ENCODE measurements at places on chromosomes 7 and 10.

DNA sequence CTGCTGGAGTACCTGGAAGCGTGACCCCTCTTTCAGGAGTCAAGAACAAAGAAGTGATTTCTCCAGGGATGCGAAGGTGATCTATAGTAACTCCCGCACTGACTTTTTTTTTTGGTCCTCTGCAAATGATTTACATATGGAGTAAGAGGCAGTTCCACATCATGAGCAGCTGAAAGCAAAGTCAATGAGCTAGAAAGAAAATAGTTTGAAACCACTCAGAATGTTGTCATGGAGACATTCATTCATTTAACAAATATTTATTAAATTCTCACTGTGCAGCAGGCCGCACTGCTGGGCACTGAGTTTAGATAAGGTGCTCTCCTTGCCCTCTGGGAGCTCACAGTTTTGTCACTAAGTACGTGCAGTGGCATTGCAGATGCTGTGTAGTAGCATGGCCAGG lies 206.7 kb downstream of the CAMK1D start:
- DNase-seq, result no peak

DNA sequence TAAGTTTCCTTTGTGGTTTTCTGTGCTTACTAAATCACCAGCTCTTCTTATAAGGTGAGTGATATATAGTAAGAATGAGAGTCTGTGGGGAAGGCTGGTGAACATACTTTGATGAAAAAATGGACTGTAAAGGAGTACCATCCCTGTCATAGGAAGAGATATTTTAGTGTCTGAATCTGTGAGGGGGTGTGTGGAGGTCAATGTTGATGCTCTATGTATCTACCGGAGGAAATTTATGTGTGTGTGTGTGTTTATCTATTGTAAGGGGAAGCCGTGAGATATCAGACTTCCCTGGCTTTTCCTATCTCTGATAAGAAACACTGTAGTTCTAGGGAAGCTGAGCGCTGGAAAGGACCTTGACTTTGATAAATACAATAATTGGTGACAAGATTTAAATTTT lies 179.0 kb downstream of the PCDH15 start:
- DNase-seq, result no peak

GRCh38 chr7:17153536-17153935 lies 144.9 kb upstream of the AHR start:
- DNase-seq, result peak; percentile 17

DNA sequence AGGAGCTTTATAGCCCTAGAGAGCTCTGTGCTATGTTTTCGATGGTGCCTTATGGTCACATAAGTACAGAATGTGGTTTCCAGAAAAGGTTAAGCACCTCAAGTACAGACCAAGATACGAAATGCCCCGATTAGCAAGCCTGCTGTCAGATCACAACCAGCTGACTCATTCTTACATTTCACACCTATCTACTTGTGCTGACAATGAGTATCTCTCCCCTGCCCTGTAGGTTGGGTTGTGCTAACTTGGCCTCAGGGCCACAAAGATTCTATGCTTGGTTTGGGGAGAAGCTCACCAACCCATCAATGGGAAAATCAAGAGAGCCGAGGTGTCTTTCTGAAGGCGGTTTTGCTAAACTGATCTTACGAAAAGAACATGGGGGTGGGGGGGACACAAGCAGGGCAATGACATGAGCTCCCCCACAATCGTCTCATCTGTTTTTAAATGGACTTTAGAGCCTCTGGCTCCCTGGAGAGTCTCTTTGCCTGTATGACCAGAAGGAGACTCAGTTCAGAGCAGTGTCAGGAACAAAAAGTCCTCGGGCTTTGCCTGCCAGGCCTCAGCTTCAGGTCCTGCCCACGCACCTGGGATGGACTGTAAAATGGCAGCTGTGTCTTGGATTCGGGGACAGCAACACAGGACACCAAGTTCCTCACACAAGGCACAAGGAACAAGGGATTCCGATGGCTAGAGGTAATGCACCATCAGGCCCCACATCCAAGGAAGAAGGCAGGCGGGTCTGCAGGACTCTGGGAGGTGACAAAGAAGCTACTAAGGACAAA lies 55.1 kb downstream of the FAM53B start:
- DNase-seq, result peak; percentile 69

DNA sequence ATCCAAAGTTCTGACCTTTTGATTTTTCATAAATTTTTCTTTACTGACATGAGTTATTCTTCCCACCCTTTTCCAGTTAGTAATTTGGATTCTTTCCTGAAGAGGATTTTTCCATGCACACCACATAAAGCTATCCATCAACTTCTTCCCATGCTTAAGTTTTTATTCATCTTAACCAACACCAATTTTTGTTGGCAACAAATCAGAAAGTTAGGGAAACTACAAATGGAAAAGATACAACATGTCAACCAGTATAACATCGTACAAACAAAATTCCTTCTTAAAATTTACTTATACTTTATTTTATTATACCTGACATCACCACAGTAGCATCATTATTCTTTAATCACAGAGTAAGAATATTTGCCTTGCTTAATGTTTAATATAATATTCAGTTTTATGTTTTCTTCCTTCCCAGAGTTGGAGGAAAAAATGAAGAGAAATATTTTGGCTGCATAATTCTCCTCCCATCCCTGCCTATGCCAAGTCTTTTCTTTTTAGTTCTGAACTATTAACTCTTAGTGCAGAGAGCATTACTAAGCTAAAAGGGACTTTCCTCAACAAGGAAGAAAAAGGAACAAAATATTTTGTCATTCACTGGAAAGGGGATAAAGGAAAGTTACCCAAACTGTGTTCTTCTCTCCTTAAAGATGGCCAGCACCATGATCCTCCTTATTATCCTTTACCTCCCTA lies 67.5 kb upstream of the MEOX2 start:
- no peak for DNase-seq

- no peak for DNase-seq
These were observed 339.7 kb downstream of the HGF start for GRCh38 chr7:81430150-81430549.

DNA sequence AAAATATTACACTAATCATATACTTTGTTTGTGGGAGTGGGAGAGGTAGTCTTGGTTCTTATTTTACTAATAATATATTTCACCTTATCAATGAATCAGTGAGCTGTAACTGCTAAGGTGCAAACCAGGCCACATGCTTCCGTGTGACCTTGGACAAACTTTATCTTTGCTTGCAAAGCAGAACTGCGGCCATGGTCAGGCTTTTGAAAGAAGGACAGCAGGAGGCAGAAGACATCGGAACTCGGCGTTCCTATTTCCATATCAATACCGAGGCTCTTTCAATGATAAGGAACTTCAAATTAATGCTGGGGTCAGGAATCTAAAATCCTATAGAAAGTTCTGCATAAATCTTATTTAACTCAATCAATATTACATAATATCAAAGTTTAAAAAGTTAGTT lies 491.9 kb upstream of the PFKP start:
- no peak for DNase-seq

DNA sequence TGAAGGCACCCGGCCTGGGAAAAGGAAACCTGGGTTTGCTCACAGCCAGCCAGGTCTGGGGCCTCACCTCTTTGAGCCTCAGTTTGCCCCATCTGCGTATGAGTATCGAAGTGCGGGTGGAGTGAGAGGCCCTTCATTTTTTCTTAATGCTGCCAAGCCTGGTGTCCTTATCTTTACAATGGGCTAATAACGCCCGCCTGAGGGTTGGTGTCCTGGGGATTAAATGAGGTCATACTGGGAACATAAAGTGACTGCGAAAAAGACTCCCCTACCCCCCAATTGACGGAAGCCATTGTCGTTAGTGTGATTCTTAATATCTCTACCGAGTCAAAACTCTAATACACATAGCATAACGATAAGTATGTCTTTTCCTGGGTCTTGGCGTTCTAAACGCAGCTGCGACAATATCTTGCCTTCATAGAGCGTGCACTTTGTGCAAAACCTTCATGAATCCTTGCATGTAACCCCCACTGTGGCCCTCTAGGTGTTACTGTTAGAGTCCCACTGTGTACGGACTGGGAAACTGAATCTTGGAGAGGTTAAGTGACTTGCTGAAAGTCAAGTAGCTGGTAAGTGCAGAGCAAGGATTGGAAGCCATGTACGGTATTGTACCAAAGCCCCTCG lies 11.4 kb upstream of the GRB10 start:
- DNase-seq, result no peak

DNA sequence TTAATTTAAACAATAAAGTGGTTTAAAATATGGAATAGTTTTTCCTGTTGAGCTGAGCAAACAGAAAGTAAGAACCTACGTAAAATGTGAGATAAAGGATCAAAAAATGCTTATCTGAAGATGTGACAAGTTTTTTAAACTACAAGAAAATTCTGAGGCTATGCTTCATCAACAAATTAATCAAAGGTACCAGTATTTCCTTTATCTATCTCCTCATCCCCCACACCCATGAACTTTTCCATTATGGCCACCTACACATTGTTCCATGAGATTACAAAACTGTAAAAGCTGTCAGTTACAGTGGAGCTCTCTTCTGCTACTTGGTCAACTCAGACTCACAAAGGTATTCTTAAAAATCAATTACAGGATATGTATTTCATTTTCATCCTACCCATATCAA lies 77.4 kb downstream of the ARHGAP12 start:
- DNase-seq, result no peak

DNA sequence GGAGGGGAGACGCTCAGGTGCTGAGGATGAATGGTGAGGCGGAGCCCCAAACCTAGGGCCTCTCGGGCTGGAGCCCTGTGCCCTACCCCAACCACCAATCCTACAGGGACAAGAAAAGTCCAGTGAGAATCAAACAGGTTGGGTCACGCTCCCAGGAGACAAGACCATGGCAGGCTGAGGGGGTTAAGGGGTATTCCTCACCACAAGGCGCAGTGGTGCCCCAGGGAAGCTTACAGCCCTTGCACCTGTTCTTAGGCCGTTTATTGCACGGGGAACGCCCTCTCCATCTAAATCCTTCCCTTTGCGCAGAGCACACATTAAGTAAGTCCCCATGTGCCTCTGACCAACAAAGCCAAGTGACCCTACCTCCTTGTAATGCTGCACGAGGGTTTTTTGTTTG lies 3.5 kb downstream of the FZD9 start:
- no peak for DNase-seq

GRCh38 chr10:24821986-24822385 lies 98.3 kb upstream of the ARHGAP21 start:
- DNase-seq, result no peak

DNA sequence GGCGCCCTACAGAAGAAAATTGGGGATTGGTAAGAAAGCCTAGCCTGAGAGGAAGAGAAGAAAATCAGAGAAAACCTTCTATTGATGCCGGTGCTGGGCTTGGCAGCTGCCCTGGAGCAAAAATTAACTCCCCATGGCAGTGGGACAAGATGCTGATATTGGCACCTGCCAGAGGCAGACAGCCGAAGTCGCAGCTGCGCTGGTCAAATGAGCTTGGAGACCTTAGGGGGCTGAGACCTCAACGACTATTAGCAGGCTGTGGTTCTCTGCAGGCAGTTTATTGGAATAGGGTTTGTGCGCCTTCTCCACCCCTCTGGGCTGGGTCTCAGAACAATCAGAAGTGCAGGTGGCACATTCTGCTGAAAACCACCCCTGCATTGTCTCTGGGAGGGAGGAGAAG lies 213.7 kb downstream of the GFRA1 start:
- DNase-seq, result no peak

- DNase-seq, result no peak
These were observed 141.6 kb downstream of the HIBADH start for GRCh38 chr7:27520815-27521790.

DNA sequence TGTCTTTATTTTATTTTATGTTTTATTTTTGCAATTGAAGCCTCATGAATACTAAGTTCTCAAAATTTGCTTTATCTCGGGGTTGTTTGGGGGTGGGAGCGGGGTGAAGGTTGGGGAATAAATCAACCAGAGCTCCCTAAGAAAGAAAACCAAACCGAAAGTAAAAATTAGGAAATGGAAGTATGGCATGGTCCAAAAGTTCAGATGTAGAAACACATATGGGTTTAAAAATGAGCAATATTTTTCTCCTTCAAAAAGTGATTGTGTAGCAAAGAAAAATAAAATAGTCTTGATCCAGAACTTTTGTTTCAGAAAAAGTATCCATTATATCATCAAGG lies 177.4 kb upstream of the PLXDC2 start:
- no peak for DNase-seq

DNA sequence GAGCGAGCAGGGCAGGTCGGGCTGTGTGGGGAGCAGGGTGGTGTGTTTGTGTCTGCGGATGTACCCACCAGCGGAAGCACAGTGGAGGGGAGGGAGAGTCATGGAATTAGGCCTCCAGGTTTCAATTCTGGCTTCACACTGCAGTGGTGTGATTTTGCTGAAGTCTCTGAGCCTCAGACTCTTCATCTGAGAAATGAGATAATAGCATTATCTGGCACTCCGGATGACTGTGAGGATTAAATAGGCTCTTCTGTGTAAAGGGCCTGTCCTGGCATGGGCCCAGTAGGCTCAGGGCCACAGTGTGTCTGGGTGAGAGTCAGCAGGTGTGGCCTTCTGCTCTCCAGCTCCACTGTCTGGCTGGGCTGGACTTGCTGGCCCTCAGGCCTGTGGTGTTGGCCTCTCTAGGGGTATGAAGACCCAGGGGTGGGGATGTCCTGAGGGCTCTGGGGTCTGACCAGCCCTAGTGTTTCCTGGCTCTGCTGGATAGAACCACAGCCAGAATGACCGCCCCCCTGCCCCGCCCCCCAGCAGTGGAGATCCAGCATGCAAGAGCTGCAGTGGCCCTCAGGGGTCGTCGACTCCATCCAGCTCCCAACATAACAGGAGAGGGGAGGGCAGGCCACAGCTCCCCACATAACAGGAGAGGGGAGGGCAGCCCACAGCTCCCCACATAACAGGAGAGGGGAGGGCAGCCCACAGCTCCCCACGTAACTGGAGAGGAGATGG lies 178.6 kb downstream of the RPS24 start:
- no peak for DNase-seq

DNA sequence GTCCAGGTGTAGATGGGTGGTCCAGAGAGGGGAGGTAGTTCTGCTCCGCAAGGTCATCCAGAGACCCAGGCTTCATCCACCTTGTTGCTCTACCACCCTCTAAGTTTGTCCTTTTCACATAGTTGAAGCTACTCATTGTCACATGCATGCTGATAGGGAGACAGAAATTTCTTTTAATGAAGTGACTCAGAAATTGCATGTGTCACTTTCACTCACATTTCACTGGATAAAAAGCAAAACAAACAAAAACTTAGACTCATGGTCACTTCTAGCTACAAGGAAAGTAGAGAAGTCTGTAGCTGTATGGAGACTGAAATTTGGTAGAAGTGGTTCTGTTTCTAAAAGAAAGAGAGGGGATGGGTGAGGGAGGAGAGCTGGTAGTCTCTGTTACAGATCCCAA lies 161.9 kb downstream of the SORCS3 start:
- no peak for DNase-seq

- DNase-seq, result no peak
These were observed 11.7 kb upstream of the EDRF1 start for GRCh38 chr10:125707541-125708468.

GRCh38 chr7:137846549-137846826 lies 286 bp downstream of the DGKI start:
- DNase-seq, result no peak

- no peak for DNase-seq
These were observed 3.2 kb downstream of the SLC35B4 start for GRCh38 chr7:134313543-134313942.
